ENCODE measurements at places on chromosomes 5 and 9.

- DNase-seq = no peak
Measured at GRCh38 chr9:132762896-132763295, 92.6 kb downstream of the GTF3C4 start.

- DNase-seq = no peak
Measured at GRCh38 chr5:18882154-18882553, 1105.8 kb downstream of the CDH18 start.

DNA sequence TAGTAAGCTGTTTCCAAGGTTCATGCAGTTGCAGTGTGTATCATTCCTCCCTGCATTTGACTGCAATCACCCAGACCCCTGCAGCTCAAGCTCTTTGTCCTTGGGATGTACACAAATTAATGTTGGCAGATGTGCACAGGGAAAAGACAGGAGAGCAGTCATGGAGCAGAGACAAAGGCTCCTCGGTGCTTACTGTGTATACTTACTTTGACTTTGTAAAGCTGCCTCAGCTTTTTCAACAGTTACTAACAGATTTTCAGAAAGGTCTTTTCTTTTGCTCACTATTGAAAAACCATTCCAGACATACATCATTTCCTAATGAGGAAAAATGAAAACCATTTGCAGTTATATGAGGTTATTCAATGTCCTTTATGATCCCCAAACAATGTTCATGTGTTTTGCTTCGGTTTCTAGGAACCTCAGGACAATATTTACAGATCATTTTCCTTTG, 124.9 kb downstream of the TTC39B start:
- DNase-seq = no peak

- no peak for DNase-seq
Measured at GRCh38 chr5:165135565-165135964, 1630.1 kb downstream of the MAT2B start.

GRCh38 chr5:148186248-148187003, 16.4 kb upstream of the SPINK6 start:
- DNase-seq = peak; percentile 49

GRCh38 chr5:10581867-10582511, 18.1 kb downstream of the ANKRD33B start:
- DNase-seq = no peak

- peak; percentile 65 for DNase-seq
Measured at GRCh38 chr9:131238402-131239021, 37.8 kb downstream of the FAM78A start.

DNA sequence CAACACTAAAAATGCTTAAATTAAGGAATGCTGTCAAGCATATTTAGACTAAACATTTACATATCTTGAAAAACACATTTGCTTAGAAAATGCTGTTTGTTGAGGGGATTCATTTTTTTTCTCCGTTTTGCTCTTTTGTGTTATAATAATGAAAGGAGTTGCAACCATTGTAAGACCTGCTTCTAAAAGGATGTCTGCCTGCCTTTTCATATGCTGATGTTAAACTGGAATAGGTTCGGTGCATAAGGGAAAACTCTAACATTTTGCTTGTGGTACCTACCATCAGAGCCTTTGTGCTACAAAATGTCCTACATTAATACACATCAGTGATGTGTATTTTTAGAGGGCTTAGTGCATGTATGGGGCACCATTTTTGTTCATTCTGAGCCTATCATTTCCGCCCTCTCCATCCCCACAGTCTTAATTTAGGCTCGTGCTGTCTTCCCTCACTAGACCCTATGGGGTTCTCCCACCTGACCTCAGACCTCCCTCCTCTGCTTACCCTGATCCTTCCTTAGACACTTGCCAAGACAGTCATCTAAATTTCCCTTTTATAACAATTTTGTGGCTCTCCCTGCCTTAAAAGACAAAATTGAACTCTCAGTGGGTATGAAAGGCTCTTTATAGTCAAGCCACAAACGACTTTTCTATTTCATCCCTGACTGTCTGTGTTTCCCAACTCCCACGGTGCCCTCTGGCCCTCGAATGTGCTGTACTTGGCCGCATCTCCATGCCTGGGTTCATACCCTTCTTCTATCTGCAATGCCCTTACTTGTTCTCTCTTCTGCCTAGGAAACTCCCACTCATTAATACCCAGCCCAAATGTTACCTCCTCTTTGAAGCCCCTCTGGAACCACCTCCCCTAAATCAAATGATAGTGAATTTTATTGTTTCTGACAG, 61.2 kb downstream of the CMYA5 start:
- no peak for DNase-seq

DNA sequence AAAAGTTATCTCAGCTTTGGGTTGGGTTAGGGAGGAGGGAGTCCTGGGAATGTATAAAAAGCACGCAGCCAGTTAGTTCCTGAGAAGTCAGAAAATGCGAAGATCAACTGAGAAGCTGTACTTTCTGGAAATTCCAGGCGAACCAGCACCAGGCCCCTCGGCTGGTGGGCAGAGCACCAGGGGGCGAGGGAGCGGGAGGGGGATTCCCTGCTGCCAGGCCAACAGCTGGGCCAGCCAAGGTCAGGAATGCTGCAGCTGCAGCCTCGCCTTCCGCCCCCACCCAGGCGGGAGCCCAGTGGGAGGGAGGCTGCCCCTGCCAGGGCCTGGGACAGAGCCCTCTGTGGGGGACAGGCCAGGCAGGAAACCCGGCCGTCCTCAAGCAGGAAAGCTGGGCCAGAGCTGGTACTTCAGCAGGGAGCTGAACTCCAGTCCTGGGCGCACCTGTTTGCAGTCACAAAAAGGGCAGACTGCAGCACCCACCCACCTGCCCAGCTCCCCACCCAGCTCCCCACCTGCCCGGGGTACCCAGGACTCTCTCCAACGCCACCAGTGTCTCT, 35.5 kb downstream of the VAV2 start:
- no peak for DNase-seq

DNA sequence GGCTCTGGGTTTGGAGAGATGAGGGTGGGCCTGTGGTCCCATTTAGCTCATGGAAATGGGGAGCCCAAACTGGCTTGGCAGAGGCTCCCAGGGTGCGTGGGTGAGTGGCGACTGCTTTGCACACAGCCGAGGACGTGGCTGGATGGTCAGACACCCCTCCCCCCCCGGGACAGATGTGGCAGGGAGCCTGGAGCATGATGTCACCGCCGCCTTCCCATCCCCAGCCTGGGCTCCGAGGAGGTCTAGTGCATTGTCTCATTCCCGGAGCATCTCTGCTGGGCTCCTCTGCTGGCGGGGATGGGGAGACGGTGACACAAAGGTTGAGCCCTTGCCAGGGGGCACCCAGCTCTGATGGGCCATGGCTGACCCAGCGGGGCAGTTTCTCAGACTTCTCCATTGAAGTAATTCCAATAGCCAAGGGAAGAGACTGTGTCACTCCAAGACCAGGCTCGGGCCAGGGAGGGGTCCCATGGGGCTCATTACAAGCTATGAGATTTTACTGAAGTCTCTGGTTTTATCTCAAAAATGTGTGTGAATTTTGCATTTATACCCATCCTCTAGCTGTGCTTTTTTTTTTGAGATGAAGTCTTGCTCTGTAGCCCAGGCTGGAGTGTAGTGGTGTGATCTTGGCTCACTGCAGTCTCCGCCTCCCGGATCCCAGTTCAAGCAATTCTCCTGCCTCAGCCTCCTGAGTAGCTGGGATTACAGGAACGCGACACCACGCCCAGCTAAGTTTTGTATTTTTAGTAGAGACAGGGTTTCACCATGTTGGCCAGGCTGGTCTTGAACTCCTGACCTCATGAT, 36.1 kb downstream of the HMCN2 start:
- DNase-seq = no peak

DNA sequence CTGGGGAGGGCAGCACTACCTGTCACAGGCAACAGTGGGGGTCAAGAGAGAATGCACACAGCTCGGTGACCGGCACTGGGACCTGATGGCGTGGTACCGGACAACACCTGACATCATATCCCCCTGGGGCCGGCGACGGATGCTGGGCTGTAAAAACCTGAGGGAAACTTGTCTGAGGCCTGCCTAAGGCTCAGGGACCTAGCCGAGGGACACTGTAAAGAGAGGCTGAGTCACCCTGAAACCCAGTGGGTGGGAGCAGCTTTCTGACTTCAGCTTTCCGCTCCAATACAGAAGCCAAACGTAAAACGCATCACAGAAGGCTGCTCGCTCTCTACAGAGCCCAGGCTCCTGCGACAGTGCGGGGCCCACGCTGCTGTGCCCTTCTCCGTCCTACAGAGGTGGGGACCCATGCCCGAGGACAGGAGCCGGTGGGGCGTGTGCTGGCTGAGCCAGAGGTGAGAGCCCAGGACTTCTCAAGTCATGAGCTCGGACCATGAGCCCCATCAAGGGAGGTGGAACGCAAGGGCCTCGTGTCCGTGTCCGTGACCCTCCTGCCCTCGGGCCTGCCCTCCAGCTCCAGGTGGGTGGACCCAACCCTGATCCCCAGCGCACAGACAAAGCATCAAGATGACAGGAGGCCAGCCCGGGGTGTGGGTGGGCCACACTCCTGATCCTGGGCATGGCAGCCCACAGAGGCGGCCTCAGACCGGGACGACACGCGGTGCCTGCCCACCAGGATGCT, 5.3 kb downstream of the RALGDS start:
- no peak for DNase-seq

- DNase-seq = peak; percentile 15
Measured at GRCh38 chr9:91837981-91838731, 111.9 kb downstream of the ROR2 start.
